ENCODE measurements at places on chromosomes 4 and X. TPM values are rescaled to one million over a fixed set of nuclear protein-coding genes. Genes with fewer than 3 reads are reported as not detected.

Gene VCX2
- total RNA-seq, result not detected

- H3K27ac ChIP-seq, result no peak overlapping the region
- no peaks in the 10 kb centered on the region for H3K27me3 ChIP-seq
- peaks cover 9% of the 10 kb centered on the region for H3K4me1 ChIP-seq
- H3K36me3 ChIP-seq, result peaks cover 9% of the 10 kb centered on the region
- no peak for DNase-seq
Observed at GRCh38 chrX:7065473-7065872, 82.0 kb upstream of the STS start.

DNA sequence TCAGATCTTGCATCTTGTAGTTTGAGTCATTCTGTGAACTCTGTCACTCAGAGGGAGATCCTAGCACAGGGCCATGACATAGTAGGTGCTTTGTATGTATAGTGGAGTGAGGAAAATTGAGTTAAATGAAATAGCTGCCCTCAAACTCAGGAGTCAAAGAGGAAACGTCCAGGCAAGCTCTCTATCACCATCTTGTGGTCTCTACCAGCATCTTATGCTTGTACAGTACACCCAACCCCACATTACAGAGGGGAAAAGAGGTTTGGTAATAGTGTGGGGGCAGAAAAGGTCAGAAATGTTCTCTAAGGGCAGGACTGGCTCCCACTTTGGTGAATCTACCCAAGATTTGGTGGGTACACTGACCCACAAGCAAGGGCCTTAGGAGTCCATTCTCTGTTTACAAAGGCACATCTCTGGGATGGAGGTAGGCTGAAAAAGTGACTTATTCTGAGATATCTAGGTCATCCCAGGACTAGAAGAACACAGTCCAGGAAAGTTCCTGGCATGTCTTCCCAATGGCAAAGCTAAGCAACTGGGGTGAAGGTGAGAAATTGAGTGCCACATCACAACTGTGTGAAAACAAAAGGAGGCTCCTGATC is 131.8 kb downstream of the OR13H1 start:
- H3K27ac ChIP-seq, result no peak overlapping the region
- H3K36me3 ChIP-seq, result no peaks in the 10 kb centered on the region
- no peaks in the 10 kb centered on the region for H3K27me3 ChIP-seq
- no peak overlapping the region for H3K4me3 ChIP-seq
- DNase-seq, result no peak

Gene DDX53
- total RNA-seq, result not detected

DNA sequence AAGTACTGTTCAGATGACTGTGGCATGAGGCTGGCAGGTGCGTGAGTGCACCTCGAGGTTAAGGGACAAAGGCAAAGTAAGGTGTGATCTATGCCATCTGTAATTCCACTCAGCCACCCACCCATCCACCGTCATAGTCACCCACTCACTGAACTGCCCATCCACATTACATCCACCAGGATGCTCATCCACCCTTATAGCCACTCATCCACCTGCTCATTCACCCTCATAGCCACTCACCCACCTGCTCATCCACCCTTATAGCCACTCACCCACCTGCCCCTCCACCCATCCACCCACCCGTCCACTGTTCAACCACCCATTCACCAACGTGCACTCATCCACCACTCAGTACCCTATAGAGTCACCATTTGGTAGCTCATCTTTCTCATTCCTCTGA is 64.1 kb upstream of the UXT start:
- no peaks in the 10 kb centered on the region for H3K4me1 ChIP-seq
- H3K27me3 ChIP-seq, result no peaks in the 10 kb centered on the region
- H3K4me3 ChIP-seq, result no peak overlapping the region
- H3K27ac ChIP-seq, result no peak overlapping the region

DNA sequence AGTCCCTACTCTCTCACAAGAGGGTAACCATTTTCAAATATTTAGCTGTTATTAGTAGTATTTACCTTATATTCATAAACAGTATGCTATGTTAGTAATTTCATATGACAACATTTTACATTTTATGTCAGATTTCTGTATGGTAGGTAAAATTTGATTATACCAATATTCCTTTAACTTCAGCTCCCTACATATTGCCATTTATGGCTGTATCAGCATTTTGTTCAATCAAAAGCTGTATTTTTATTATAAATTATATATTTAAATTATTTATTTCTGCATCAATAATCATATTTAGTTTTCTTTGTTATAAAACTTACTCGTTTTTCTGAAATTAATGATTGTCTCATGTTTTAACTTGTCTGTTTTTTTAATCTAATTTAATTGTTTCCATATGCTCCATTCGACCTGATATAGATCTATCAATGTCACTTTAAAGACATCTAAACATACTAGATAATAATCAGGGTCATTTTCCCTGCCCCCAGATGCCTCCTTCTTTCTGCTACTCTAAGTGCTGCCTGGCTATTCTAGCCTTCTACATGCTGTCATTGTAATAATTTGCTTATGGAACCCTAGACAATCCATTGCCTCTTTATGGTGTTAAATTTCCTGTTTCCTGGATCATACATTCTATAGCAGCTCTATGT is 1976.7 kb upstream of the ADGRL3 start:
- DNase-seq, result no peak
- H3K27ac ChIP-seq, result no peak overlapping the region
- H3K36me3 ChIP-seq, result no peaks in the 10 kb centered on the region

GRCh38 chrX:68826113-68826980 is 2.5 kb upstream of the EFNB1 start:
- no peaks in the 10 kb centered on the region for H3K4me1 ChIP-seq
- no peaks in the 10 kb centered on the region for H3K36me3 ChIP-seq
- no peak overlapping the region for H3K4me3 ChIP-seq
- no peak overlapping the region for H3K27ac ChIP-seq

Gene FRAS1
- total RNA-seq, result 0.66 TPM

Gene KLKB1
- not detected for total RNA-seq

Gene NAT8L
- 0.31 TPM for total RNA-seq

Gene HGFAC
- not detected for total RNA-seq

Gene PABPC1L2A
- not detected for total RNA-seq

- no peak overlapping the region for H3K27ac ChIP-seq
- H3K4me1 ChIP-seq, result no peaks in the 10 kb centered on the region
- H3K4me3 ChIP-seq, result no peak overlapping the region
- DNase-seq, result no peak
- H3K36me3 ChIP-seq, result no peaks in the 10 kb centered on the region
- no peaks in the 10 kb centered on the region for H3K27me3 ChIP-seq
Observed at GRCh38 chrX:67724359-67725110, 180.7 kb downstream of the AR start.

Gene SLC38A5
- total RNA-seq, result 95.6 TPM

DNA sequence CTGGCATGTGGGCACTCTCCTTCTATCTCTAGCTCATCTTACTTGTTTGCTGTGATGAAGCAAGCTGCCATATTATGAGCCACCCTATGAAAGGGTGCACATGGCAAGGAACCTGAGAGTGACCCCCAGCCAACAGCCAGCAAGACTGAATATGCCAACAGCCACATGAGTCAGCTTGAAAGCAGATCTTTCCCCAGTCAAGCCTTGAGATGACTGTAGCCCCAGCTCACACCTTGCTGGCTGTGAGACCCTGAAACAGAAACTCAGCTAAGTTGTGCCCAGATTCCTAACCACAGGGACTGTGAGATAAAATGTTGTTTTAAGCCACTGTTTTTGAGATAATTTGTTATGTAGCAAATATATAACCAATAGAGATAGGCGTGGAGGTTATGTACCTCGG is 36.2 kb downstream of the KDM5C start:
- peaks cover 6% of the 10 kb centered on the region for H3K4me1 ChIP-seq
- no peak overlapping the region for H3K4me3 ChIP-seq
- DNase-seq, result peak; percentile 45
- H3K27ac ChIP-seq, result peak overlapping the region; percentile 40
- no peaks in the 10 kb centered on the region for H3K27me3 ChIP-seq

GRCh38 chrX:120380699-120381098 is 18.8 kb downstream of the ATP1B4 start:
- H3K4me3 ChIP-seq, result no peak overlapping the region
- no peaks in the 10 kb centered on the region for H3K4me1 ChIP-seq
- no peaks in the 10 kb centered on the region for H3K36me3 ChIP-seq

Gene CTAG2
- not detected for total RNA-seq

Gene HSD17B13
- not detected for total RNA-seq

Gene HTN3
- not detected for total RNA-seq

Gene MAGEA4
- not detected for total RNA-seq

Gene ASB9
- 0.31 TPM for total RNA-seq

DNA sequence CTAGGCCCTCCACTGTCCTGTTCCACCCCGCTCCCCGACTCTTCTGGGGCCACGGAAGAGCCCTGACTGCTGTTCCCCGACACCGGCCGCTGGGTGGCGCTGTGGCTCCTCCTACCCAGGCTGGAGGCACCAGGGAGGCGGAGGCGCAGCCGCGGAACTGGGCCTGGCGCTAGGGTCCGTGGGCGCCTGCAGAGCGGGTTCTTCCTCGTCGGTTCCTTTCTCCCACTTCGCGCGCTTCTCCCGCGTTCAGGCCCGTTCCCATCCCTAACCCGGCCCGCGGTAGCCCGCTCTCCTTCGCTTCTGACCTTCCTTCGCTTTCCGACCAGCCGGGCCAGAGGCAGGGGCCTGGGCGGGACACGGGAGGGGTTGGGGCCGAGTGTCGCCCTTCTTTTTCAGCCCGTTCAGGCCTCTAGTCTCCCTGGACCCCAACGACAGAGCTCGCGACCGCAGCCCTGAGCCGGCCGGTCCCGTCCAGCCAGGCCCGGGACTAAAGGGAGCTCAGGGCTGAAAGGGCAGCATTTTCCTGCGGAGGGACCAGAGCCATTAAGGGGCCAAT is 34.3 kb downstream of the NALF2 start:
- H3K4me3 ChIP-seq, result no peak overlapping the region
- H3K27me3 ChIP-seq, result no peaks in the 10 kb centered on the region
- DNase-seq, result no peak
- H3K36me3 ChIP-seq, result no peaks in the 10 kb centered on the region
- H3K4me1 ChIP-seq, result no peaks in the 10 kb centered on the region

Gene GAGE13
- not detected for total RNA-seq

Gene PDK3
- total RNA-seq, result 21.1 TPM

Gene ZFP42
- 0.13 TPM for total RNA-seq

Gene USP9X
- total RNA-seq, result 55.6 TPM

Gene FGF13
- 0.24 TPM for total RNA-seq

- no peaks in the 10 kb centered on the region for H3K4me1 ChIP-seq
- DNase-seq, result no peak
- no peak overlapping the region for H3K27ac ChIP-seq
- H3K36me3 ChIP-seq, result no peaks in the 10 kb centered on the region
Observed at GRCh38 chr4:186851291-186852072, 127.8 kb upstream of the FAT1 start.

Data from GM12878 (cell line).